ENCODE measurements at places on chromosomes 2 and 18. TPM values are rescaled to one million over a fixed set of nuclear protein-coding genes. Genes with fewer than 3 reads are reported as not detected.

The SCYGR4 gene
- not detected for polyA plus RNA-seq

GRCh38 chr2:144079803-144080202 is 440.1 kb downstream of the ZEB2 start:
- no peak for DNase-seq

DNA sequence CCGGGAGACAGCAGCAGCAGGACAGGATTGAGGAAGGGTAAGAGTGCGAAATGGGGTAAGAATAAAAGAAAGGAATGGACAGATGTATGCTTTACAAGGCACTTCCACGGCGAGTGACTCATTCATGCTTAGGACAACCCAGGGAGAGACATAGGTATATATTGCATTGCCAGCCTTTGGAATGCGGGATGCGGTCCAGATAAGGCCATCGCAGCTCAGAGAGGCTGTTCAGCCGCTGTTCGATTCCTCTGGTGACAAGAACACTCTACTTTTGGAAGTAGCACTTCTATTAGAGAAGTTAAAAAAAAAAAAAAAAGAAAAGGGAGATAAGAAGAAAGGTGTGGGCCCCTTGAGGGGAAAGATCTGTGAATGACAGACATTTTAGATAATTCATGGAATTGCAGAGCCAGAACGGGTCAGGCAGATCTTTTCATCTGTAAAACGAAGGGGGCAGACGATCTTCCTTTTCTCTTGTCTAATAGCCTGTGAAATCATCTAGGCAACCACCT is 819 bp upstream of the NCOA1 start:
- no peak for DNase-seq

DNA sequence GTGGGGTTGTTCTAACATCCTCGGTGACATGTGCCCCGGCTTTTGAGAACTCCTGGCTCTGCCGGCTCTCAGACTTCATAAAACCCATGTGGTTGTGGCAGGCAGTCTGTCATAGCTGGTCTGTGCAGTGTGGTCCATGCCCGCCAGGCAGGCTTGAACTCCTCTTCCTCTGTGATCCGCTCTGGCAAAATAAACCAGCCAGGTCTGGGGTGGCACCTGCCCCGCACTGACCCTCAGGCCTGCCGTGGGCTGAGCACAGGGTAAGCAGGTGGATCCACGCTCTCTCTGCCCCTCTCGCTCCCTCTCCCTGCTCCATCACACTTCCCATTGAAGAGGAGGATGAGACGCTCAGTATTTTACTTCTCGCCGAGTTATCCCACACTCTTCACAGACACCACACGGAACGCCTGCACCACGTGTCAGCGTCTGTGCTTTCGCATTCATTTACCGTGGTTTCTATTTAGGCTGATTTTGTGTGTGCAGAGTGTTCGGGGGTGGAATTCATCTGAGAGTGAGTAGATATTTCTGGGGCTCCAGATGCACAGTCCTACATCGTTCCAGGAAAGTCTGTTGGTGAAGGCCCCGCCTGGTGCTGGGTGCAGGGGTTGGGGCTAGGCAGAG is 56.4 kb downstream of the RTP5 start:
- no peak for DNase-seq

Measured in liver (tissue), 10 donors.